ENCODE measurements at places on chromosomes 5 and 9.

DNA sequence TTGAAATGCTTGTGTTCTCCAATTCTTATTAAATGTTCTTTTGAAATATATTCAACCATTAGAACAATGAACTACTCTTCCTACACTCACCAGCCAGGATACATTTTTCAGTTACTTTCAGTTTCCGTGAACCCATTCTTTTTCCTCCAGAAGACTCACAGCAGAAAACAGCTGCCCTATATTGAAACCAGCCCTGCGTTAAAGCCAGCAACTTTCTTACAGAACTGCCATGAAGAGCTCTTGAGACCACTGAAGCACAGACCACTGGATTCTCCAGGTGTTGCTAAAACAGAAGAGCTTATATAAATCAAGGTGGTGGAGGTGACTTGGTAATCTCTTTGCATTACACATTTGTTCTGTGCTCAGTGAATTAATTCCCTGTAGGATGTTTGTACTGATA lies 365.9 kb upstream of the C9orf72 start:
- DNase-seq, result no peak

DNA sequence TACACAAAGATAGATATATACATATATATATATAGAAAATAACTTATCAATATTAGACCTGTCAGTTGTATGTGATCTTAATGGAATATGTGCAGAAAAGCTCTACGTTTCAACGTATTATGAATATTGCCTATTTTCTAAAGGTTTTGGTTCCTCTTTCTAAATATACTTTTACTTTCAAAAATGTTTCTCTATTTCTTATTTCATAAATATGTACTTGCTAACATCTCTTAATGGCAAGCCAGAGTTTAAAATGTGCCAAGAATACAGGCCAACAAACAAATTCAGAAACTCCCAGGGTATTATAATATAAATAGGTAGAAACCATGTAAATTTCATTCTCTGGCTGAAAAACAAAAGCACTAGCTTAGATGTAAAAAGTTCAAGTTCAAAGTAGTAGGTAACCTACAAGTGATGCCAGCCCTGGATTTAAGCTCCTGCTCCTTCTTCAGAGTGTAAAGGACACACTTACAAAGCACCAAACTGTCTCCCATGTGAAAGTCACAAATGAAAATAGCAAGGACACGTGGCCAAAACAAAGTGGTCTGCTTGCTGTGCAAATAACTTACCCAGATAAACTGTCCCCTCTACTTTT lies 685.1 kb upstream of the DMAC1 start:
- DNase-seq, result no peak

DNA sequence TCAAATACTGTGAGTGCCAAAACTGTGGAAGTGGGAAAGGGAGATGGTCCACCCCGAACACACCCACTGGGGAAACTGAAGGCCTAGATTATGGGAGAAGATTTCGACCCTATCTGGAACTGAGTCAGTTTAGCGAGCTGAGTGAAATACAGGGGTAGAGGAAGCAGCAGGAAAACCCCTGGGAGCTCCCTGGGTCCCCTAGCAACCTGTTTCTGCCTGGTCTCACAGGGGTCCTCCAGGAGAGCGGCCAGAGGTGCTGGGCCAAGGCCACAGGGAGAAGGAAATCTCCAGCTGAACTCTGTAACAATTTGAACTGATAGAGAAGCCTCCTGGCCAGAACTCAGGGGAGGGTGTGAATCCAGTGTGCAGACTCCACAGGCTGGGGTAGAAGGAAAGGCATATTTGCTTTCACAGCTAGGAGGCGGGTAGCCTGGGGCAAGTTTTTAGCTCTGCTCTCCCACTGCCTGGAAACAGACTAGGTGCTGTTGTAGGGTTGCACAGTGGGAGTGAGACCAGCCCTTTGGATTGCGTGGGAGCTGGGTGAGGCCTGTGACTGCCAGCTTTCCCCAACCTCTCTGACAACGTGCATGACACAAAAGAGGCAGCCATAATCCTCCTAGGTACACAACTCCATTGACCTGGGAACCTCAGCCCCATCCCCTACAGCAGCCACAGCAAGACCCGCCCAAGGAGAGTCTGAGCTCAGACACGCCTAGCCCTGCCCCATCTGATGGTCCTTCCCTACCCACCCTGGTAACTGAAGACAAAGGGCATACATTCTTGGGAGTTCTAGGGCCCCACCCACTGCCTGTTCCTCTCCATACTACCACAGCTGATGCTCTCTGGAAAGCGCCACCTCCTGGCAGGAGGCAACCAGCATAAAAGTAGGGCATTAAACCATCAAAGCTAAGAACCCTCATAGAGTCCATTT lies 78.8 kb upstream of the GPBP1 start:
- peak; percentile 86 for DNase-seq

DNA sequence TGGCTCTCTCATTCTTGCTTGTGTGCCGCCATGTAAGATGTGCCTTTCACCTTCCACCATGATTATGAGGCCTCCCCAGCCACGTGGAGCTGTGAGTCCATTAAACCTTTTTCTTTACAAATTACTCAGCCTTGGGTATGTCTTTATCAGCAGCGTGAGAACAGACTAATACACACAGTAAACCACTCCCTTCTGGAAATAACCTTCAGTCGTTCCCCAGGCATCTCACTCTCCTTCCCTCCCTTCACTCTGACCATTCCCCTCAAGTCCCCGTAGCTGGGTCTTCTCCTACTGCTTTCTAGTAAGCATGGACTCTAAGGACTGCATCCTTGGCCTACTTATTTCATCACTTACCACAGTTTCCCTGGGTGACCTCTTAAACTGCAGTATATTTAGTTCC lies 493.9 kb downstream of the CCDC171 start:
- no peak for DNase-seq

GRCh38 chr9:69945671-69946141 lies 97.9 kb upstream of the MAMDC2 start:
- no peak for DNase-seq

DNA sequence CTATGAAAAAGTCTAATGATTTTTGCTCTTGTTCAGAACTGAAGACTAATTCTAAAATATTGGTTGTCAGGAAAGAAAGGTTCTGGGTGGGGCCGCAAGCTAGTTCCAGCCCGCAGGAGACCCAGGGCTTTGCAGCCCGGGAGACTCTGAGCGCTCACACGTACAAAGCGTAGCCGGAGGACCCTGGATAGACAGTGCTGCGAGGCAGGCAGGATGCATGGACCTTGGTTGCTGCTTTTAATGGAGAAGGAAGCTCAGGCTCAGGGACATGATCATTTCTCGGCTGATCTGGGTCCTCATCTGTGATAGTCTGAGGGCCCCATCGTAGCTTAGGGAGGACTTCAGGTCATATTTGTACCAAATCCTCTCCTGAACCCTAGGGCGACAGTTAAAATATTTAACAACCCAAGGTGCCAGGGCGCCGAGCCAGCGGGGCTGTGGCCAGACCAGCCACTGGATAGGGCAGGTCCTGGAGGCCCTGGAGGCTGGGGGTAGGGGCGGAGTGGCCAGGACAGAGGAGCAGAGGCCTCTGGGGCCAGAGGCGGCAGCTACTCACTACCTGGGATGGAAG lies 70.1 kb upstream of the UNC5A start:
- DNase-seq, result no peak

GRCh38 chr5:2921651-2922050 lies 170.2 kb upstream of the IRX2 start:
- no peak for DNase-seq

DNA sequence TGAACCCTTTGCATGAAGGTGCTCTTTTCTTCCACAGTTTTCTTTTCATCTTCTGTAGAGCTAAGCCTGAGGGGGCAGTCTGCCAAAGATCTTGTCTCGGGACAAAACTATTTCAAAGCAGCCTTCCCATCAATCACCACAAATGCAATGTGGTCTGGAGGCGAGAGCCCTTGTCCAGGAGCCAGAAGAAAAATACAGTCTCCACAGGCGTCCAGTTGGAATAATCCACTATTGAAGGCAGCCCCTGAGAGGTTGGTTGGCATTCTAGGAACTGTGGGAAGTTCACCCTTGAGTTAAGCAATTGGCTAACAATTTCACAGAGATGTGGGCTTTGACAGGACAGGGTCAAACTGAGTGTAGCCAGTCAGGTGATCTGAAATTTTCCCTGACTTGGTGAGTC lies 72.0 kb downstream of the SEMA6A start:
- no peak for DNase-seq

DNA sequence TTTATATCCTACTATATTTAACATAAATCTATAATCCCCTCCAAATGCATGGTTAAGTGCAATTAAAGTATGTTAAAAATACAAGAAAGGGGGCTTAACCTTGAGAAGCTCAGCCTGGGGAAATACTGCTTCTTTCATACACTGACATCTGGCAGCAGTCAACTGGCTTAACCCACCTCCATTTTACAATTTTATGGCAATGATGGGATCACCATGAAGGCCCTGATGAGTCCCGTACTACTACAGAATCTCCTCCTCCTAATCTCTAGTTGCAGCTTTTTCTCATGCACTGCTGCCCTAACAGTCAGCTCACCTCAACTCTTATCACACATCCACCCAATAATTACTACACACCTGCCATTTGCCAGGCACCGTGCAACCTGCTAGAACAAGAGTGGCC lies 40.9 kb downstream of the ZNF608 start:
- no peak for DNase-seq

- no peak for DNase-seq
These were observed 29.3 kb downstream of the SEMA5A start for GRCh38 chr5:9516591-9516990.

DNA sequence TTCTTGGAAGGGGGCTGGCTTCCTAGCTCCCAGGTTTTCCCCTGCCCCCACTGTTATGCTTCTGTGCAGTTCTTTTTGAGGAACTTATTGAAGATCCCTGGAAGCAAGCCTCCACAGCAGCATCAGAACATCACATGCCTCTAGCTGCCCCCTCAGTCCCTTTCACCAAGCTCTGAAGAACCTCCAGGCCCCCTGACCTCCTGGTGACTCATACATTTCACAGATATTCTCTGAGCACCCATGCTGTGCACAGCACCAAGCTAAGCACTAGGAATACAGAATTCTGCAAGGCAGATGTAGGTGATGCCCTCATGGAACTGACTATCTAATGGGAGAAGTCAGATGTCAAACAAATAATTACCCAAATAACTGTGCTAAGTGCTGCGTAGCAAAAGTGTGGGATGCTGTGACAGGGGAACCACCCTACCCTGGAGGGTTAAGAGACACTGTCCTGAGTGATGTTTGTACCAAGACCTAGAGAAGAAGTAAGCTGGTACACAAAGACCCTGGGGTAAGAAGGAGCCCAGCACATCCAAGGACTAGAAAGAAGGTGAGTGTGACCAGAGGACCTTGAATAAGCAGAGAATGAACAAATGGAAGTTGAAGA lies 213.7 kb upstream of the NR4A3 start:
- no peak for DNase-seq

- DNase-seq, result peak; percentile 62
These were observed 6.9 kb downstream of the NOL6 start for GRCh38 chr9:33466565-33467495.

- no peak for DNase-seq
These were observed 15.7 kb downstream of the CEP72 start for GRCh38 chr5:627840-628239.
